Smooth muscle cell of the brain vasculature (primary cell): ENCODE measurements at places on chromosomes 2 and 18.

DNA sequence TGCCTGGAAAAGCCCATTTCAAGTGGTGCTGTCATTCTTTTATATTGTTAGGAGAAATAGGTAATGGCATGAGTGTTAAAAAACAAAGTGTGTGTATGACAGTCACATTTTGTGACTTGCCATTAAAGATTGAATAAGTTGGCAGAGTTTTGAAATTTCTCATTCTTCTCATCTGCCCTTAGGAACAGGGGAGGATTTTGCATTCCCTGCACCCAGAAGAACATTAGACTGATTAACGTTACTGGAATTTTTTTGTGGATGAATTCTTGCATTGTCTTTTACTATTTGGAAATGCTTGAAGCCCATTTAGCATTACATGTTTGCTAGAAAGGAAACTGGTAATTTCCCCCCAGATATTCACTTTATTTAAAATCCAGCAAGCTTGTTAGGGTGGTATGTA, 162.2 kb downstream of the BABAM2 start:
- no peak for DNase-seq

GRCh38 chr2:172345956-172346555, 81.3 kb upstream of the ITGA6 start:
- no peak for DNase-seq

- no peak for DNase-seq
Measured at GRCh38 chr18:58113337-58113736, 69.3 kb downstream of the NEDD4L start.

DNA sequence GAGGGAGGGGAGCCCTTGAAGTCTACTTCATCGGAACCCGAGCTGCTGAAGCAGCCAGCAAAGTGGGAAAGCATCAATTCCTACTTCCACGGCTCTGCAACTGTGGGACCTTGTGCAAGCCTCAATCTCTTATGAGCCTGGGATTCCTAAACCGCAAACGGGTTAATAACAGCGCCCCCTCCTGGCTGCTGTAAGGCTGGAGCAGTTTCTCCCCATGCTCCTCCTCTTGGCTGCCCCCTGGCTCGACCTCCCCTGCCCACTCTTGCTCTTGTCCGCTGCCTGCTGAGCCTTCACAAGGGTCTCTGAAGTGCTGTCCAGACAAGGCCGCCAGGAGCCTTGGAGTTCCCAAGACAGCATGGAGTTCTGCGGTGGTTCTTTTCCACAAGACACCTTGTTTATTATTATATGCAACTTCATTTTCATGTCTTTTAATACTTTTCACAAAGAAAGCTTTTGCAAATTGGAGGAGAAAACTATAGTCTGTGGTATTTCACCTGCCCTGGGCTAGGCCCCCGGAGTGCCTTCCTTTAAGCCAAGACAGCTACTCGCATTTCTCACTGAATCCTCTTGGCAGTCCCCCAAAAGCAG, 157.2 kb downstream of the DDX1 start:
- no peak for DNase-seq

DNA sequence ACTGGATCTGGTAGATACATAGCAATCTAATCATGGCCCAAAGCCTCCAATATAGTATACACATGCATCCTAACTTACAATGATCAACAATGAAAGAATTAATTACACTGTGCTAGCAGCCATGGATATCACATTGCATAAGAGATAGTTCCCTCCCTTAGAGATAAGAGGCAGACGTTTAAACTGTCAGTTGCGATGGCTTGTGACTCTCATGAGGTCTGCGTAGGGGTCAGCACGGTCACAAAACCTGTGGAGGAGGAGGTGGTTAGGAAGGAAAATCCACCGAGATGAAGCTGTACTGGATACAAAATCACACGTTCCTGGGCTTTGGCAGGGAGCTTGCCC, 800 bp upstream of the RALB start:
- DNase-seq: no peak

GRCh38 chr2:127857265-127857808, 618 bp downstream of the POLR2D start:
- no peak for DNase-seq

DNA sequence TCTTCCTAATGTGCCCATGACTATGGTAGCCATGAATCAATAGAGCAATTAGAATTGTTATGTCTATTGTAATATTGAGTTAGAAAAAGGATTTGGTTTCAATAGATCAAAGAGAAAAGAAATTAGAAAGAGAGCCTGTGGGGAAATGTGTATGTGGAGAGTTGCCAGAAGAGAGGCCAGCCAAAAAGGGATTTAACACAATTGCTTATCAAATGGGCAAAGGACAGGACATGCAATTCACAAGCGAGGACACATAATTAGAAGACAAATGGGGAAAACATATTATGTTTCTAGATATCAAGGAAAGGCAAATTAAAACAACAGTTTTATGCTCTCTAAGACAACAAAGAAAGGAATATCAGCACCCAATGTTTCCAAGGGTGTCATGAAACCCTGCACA, 403.2 kb upstream of the KLHL29 start:
- DNase-seq: no peak

DNA sequence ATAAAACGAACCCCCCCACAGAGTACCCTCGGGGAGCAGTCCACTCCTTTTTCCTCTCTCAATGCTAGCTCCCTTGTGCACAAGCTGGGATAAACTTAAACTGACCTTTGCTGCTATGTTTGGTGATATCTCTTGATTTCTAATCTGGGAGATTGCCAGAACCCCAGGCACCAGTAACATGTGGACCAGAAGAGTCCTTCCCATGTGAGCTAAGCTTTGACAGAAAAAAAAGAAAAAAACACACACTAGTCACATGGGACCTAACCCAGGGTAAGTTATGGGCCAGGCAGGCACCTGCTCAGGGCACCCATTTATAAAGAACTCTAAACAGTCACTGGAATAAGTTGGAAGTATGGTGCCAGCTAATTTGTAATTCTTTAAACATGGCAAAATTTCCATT, 242.6 kb downstream of the EN1 start:
- no peak for DNase-seq

DNA sequence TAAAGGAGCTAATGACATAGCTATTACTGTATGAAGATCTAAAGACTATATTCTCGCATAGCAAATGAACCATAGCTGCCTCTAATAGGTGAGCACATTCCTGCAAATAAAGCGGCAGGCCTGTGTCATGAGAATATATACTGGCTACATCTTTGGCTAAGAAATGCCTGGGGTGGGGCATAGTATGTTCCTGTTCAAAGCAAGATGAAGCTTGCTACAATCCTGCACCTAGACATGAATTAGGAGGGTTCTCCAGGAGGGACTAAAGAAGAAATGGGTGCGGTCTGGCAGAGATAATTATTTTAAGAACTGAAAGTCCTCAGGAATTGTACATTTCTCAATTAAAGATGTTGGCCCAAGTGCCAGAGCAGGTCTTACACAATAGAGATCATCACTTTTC, 46.8 kb upstream of the PLA2R1 start:
- DNase-seq: no peak
